ENCODE measurements at places on chromosomes 2 and 18. TPM values are rescaled to one million over a fixed set of nuclear protein-coding genes. Genes with fewer than 3 reads are reported as not detected.

Gene ARHGEF33
- total RNA-seq = 2.5 TPM

Gene GPR35
- total RNA-seq = 0.90 TPM

Gene FAM168B
- total RNA-seq = 111 TPM

Gene ZNF396
- 3.3 TPM for total RNA-seq

Gene ARHGAP25
- total RNA-seq = 4.8 TPM

Gene COPS9
- total RNA-seq = 122 TPM

Gene AOX1
- 221 TPM for total RNA-seq

Gene EDAR
- total RNA-seq = not detected

Gene CHRND
- total RNA-seq = not detected

Gene ELOA2
- not detected for total RNA-seq

Gene FHOD3
- 25.9 TPM for total RNA-seq
